WTC11 (cell line): ENCODE measurements at places on chromosomes 11 and 22.

DNA sequence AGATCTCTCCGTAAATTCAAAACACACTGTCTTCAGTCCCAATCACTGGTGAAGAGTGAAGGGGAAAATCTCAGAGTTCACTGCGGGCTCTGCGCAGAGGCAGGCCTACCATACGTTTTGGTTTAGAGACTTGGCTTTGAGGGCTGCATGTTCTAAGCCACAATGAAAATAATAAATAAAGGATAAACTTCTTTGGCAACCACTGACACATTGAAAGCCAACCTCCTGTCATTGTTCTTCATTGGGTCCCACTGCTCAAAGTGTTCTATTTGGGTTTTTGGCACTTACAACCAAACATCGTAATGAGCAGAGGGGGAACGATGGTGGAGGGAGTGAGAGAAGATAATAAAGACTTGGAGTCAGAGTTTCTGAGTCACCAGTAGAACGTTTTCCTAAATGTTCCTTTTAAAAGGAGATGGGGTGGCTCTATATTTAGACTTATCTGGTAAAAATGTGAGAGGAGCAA lies 472.9 kb downstream of the SOX6 start:
- no peak for DNase-seq

GRCh38 chr22:48972979-48973693 lies 854.5 kb downstream of the BRD1 start:
- DNase-seq: no peak

DNA sequence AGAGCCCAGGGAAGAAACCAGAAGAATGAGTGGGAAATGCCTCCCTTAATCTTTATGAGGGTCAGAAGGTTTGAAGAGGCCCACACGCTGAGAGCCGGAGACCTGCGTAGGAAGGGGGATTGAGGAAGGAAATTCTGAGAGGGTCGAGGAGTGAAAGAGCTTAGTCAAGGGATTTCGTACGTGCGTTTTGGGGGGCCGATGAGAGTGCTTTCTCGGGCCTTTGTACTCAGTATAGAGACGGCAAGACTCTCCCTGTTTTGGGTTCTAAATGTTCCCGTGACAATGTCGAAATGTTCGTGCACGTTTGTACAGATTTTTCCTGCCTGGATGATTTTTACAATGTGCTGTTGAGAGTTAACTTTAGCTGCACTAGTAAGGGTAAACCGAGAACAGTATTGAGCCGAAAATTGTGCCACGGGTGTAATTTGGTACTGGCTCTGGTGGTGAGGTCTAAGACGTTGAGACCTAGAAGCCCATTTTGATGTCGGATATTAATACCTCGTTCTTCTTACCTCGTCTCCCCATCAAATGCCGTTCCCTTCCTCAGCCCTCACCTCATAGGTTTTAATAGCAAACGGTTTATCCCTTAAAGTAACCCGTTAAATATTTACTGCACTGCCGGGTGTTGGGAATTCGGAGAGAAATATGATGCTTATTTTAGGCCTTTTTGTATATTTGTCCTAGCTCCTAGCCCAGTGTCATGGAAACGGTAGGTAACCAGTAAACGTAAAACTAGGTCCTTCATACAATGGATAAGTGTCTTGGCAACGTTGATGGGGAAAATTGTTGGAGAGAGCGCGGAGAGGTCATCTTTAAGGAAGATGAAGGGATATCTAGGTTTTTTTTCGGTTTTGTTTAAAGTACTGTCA lies 734 bp downstream of the C11orf58 start:
- no peak for DNase-seq

DNA sequence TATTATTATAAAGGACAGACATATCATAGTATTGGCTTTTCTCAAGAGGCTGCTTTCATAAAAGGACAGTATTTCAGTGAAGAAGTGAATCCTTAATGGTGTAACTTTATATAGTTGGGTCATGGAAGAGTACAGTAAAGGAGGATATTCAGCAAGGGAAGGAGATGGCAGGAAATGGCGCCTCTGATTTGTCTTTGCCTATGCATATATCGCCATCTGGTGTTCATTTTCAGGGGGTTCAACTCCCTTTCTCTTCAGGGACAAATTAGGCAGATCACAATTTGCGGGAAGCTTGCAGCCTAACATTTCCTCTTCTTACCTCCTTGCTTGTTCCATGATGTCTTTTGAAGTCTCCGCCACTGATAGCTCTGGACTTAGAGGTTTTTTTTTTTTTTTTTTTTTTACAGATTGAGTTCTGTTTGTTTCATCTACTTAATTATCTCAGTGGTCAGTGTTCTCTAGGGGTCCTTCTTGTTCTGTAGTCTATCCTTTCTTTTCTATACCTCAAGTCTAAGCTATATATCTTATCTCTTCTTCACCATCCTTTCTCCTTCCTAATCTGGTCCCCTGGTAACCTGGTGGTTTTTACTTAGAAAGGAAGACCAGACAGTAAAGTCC lies 21.8 kb upstream of the RRM1 start:
- DNase-seq: no peak

DNA sequence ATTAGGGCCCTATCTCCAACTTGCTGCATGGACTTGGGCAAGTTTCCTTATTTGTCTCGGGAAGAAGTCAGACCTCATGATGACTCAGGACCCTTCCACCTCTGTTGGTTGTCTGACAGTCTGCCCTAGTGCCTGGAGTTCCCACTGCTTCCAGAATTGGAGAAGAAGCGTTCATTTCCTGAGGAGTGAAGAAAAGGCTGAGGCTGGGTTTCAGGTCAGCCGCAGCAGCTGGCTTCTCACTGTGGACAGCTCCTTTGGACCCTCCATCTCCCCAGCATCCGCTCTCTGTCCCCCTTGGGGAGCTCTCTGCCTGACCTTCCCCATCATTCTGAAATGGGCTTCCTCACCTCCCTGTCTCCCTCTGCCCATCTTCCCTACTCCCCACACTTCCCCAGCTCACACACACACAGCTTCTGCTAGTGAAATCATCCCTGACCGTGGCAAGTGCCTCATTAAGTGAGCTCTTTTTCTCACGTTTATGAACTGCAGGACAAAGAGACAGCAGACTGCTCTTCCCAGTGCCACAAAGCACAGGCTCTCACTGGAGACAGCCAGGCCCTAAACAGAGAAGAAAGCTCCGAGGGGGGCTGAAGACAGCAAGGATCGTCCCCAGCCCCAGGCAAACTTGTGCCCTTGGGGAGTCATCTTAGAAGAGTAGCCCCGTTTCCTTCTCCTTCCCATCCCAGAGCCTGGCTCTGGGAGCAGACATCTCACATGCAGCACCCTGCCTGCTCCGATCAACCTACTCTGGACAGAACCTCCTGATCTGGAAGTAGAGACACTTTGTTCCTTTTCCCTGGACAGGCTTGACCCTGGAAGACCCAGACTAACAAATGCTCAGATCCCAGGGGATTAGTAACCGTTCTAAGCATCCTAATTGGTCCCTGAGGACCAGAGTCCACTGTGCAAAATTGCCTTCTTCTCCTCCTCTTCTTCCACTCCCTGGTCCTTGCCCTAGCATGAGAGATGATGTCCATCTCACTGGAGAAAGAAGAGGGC lies 157.9 kb downstream of the FEZ1 start:
- no peak for DNase-seq

DNA sequence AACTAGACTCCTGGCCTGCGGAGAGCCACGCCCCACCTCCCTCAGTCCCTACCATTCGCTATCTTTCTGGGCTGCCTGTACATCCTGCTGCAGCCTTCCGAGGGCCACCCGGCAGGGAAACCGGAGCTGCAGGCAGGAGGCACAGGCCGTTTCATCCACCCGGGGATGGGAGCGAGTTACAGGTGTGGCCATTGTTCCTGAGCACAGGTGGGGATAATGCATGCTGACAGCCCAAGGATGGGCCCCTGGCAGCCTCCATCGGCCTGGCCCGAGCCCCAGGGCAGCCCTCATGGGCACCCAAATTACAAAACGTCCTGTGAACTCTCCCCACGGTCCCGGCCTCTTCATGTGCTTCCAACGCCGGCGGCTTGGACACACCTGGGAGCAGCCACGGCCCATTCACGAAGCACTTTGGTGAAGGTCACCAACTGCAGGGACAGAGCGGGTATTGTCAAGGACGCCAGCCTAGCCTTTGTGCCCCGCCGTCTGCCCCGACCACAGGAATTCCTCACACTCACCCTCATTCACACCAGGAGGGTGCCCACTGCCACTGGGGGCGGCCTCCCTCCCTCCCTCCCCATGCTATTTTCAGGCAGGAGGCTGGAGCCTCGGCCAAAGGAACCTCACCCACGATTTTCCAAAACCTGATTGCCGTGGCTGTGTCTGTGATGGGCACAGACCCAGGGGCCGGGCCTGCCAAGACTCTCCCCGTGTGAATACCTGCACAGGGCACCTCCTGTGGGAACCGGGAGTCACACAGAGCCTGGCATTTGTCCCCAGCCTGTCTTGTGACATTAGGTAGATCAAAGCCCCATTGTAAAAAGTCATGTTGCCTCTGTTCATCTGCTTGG lies 42.1 kb upstream of the MYEOV start:
- DNase-seq: no peak

GRCh38 chr11:86396396-86396795 lies 21.7 kb downstream of the CCDC81 start:
- no peak for DNase-seq

GRCh38 chr11:64892838-64893193 lies 14.4 kb upstream of the EHD1 start:
- DNase-seq: no peak
